ENCODE measurements at places on chromosomes 3 and 15.

DNA sequence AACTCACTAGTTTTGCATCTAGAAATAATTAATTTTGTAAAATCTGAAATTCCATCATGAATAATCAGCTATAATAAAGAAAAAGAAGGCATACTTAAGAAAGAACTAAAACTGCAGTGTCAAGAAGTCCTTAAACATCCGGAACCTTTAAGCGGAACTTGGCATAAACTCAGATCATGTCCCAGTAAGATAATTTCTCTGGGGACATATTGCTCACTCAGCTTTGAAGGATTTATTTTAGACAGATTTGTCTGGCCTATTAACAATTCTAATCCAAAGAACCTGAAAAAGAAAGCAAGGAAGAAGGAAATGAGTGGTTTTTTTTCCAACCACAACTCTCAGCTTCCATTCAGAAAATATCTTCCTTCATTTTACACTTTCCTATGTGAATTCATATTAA, 850.3 kb downstream of the ROBO1 start:
- H3K4me3 ChIP-seq = no peak overlapping the region
- no peaks in the 10 kb centered on the region for H3K36me3 ChIP-seq
- H3K4me1 ChIP-seq = no peaks in the 10 kb centered on the region
- no peak for DNase-seq
- no peak overlapping the region for H3K27ac ChIP-seq

DNA sequence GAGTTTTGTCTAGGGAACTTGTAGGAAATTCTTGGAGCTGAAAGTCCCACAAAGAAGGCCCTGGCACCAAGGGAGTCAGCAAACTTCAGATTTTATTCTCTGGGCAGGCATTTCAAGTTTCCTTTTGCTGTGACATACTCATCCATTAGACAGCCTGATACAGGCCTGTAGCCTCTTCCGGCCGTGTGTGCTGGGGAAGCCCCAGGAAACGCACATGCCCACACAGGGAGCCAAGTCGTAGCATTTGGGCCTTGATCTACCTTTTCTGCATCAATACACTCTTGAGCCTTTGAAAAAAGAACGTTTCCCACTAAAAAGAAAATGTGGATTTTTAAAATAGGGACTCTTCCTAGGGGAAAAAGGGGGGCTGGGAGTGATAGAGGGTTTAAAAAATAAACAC, 15.0 kb downstream of the TIGIT start:
- peak overlapping the region; percentile 54 for H3K27ac ChIP-seq
- H3K4me1 ChIP-seq = peaks cover 10% of the 10 kb centered on the region
- no peaks in the 10 kb centered on the region for H3K36me3 ChIP-seq
- H3K4me3 ChIP-seq = peak overlapping the region; percentile 14
- H3K27me3 ChIP-seq = no peaks in the 10 kb centered on the region

- H3K36me3 ChIP-seq = no peaks in the 10 kb centered on the region
- H3K4me3 ChIP-seq = no peak overlapping the region
- H3K27ac ChIP-seq = no peak overlapping the region
- DNase-seq = no peak
- H3K27me3 ChIP-seq = no peaks in the 10 kb centered on the region
Measured at GRCh38 chr3:177832880-177833279, 635.6 kb upstream of the TBL1XR1 start.

DNA sequence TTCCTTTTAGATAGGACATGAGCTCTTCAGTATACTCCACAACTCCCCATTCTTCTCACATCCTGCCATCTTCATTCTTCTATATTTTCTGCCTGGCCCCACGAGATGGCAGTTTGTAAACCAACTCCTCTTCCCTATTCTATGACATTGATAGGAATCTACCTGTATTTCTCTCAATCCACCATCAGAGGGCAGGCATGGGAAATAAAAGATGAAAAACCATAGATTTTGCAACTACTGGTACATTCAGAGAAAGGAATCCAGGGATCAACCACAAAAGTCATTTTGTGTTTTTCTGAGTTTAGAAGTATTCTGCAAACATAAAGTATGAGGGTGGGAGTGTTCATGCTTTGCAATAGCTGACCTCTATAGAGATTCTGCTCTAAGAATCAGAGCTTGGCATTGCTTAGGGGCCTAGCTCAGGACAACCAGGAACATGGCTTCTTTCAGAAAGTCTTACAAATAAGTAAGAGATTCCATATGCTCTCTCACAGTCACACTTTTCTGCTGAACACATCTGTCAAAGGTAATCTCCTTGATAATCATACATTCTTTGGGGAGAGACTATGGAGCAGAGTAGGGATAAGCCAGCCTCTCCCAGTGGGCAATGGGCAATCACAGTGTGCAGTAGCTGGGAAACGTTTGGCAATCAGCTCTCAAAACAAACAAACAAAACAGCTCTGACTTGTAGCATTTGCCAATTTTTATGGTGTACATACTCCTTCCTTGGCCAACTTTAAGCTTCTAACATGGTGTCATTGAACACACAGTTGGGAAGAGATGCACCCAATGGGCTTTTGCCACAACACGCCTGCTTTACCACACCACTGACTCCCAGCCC, 43.1 kb upstream of the SLC25A36 start:
- no peak overlapping the region for H3K4me3 ChIP-seq
- H3K27ac ChIP-seq = no peak overlapping the region
- no peaks in the 10 kb centered on the region for H3K4me1 ChIP-seq
- peak; percentile 38 for DNase-seq
- no peaks in the 10 kb centered on the region for H3K36me3 ChIP-seq

DNA sequence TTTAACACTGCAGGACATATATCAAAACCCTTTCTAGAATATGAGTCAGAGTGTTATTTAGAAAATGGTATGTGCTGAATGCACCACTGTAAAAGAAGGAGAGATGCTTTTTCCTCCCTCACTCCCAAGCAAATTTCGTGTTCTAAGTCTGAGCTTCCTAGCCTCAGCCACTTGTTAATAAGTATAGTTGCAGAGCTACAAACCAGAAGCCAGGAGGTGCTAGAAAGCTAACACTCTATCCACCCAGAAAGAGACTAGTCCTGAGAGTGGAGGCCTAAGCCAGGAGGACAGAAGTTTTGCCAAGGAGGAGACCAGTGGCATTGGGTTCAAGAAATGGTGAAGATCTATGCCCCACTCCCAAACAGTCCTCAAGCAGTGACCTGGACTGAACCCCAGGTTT, 40.5 kb upstream of the GYG1 start:
- H3K27me3 ChIP-seq = no peaks in the 10 kb centered on the region
- no peak overlapping the region for H3K27ac ChIP-seq
- H3K4me3 ChIP-seq = no peak overlapping the region
- DNase-seq = no peak

DNA sequence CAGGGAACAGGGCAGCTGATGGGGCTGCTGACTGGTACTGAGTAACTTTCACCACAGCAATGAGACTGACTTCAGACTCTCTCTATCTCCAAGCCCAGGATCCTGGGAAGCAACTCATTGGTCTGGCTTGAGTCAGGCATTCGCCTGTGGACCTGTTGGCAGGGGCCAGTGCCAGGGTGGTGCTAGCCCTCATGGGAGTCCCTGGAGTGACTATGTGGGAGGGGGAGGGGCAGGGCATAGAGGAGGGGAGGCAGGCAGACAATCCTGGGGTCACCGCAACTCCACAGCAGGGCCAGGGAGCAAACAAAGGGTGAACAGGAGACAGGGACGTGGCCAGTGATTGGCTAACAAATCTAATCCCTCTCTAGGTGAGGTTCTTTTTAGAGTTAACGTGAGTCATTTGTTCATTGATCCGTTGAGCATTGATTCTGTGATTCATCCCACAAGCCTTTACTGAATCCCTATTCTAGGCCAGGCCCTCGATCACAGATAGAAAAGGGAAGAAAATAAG, 71.8 kb downstream of the CEMIP start:
- no peaks in the 10 kb centered on the region for H3K4me1 ChIP-seq
- no peaks in the 10 kb centered on the region for H3K36me3 ChIP-seq
- H3K4me3 ChIP-seq = no peak overlapping the region
- H3K27ac ChIP-seq = no peak overlapping the region
- no peak for DNase-seq

- H3K27ac ChIP-seq = no peak overlapping the region
- H3K4me1 ChIP-seq = no peaks in the 10 kb centered on the region
- no peaks in the 10 kb centered on the region for H3K36me3 ChIP-seq
- no peaks in the 10 kb centered on the region for H3K27me3 ChIP-seq
- no peak for DNase-seq
- no peak overlapping the region for H3K4me3 ChIP-seq
Measured at GRCh38 chr3:31952205-31952604, 28.9 kb downstream of the OSBPL10 start.

- no peaks in the 10 kb centered on the region for H3K27me3 ChIP-seq
- H3K27ac ChIP-seq = no peak overlapping the region
- DNase-seq = peak; percentile 8
Measured at GRCh38 chr3:112437146-112438022, 61.9 kb downstream of the BTLA start.

DNA sequence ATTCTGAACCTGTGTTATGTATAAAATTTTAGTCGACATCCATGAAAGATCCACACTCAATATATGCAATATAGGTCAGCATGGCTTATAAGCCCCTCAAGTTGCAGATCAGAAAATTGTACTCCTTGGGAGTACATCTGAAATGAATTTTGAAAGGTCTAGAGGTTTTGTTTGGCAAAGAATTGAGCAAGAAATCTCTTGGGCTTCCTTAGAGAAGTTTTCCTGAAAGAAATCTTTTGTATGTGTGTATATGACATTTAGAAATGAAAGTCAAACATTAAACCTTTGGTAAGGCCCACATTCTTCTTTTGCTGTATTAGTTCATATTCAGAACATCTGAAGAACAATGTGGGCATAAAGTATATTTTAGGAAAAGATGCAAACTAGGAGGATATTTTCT, 1006.6 kb downstream of the NAALADL2 start:
- H3K4me1 ChIP-seq = no peaks in the 10 kb centered on the region
- no peaks in the 10 kb centered on the region for H3K27me3 ChIP-seq
- no peak overlapping the region for H3K27ac ChIP-seq
- no peak overlapping the region for H3K4me3 ChIP-seq

DNA sequence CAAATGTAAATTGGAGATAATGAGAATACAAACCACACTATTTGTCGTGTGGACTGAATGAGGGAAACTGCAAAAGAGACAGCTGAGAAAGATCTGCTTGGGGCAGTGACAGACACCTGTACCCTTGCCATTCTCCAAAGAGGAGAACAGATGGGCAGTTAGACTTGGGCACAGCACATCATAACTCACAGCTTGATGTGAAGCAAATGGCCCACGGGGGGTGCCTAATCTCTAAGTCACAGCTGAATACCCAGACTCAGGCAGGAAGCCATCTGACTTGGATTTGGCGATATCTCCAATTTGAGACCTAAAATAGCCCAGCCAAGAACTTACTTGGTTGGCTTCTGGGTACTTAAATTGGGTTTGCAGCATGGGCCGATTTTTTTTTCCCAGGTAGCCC, 10.0 kb upstream of the SLC6A11 start:
- no peak overlapping the region for H3K27ac ChIP-seq
- H3K4me3 ChIP-seq = no peak overlapping the region
- no peak for DNase-seq
- H3K4me1 ChIP-seq = no peaks in the 10 kb centered on the region
- no peaks in the 10 kb centered on the region for H3K36me3 ChIP-seq
- H3K27me3 ChIP-seq = no peaks in the 10 kb centered on the region

- H3K27ac ChIP-seq = peak within 1 kb of the TSS; percentile 60
- peaks cover 11% of the 10 kb centered on the region for H3K4me1 ChIP-seq
- H3K36me3 ChIP-seq = no peaks in the 10 kb centered on the region
- peak within 1 kb of the TSS; percentile 51 for H3K4me3 ChIP-seq
- DNase-seq = peak; percentile 54
- no peaks in the 10 kb centered on the region for H3K27me3 ChIP-seq
Measured at GRCh38 chr3:9951962-9952805, at the start of gene PRRT3. Gene PRRT3, minus strand, starts transcription at chr3:9952408. Its CDS starts 2,293 bp downstream, at chr3:9950115.

GRCh38 chr3:61192222-61192621, 59.0 kb downstream of the FHIT start:
- no peaks in the 10 kb centered on the region for H3K4me1 ChIP-seq
- H3K4me3 ChIP-seq = no peak overlapping the region
- DNase-seq = no peak
- no peaks in the 10 kb centered on the region for H3K27me3 ChIP-seq

- no peak overlapping the region for H3K4me3 ChIP-seq
- H3K36me3 ChIP-seq = no peaks in the 10 kb centered on the region
- no peaks in the 10 kb centered on the region for H3K4me1 ChIP-seq
- no peaks in the 10 kb centered on the region for H3K27me3 ChIP-seq
Measured at GRCh38 chr3:115975353-115975752, 352.0 kb downstream of the GAP43 start.

DNA sequence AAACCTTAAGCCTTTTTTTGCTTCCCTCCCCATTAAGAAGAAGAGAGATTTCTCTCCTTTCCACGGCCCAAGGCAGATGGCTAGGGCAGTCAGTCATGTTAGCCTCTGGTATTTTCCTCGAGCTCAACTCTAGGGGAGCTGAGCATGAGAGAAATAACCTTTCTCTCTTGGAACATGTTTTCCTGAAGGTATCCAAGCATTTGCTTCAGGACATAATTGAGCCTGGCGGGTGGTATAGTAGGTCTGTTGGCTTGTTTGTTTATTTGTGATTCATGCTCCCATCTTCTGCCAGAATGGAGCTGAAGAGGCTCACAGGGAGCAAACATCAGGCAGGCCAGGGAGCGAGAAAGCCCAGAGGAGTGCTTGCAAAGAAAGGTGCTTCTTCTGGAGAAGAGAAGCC, 102.5 kb downstream of the MESD start:
- no peak overlapping the region for H3K27ac ChIP-seq
- H3K4me3 ChIP-seq = no peak overlapping the region

GRCh38 chr3:170012683-170013400, 25.0 kb upstream of the GPR160 start:
- H3K4me1 ChIP-seq = no peaks in the 10 kb centered on the region
- DNase-seq = no peak
- H3K27me3 ChIP-seq = no peaks in the 10 kb centered on the region
- H3K36me3 ChIP-seq = no peaks in the 10 kb centered on the region
- no peak overlapping the region for H3K4me3 ChIP-seq

GRCh38 chr3:41441568-41441967, 242.3 kb downstream of the CTNNB1 start:
- H3K4me3 ChIP-seq = no peak overlapping the region
- H3K4me1 ChIP-seq = no peaks in the 10 kb centered on the region

DNA sequence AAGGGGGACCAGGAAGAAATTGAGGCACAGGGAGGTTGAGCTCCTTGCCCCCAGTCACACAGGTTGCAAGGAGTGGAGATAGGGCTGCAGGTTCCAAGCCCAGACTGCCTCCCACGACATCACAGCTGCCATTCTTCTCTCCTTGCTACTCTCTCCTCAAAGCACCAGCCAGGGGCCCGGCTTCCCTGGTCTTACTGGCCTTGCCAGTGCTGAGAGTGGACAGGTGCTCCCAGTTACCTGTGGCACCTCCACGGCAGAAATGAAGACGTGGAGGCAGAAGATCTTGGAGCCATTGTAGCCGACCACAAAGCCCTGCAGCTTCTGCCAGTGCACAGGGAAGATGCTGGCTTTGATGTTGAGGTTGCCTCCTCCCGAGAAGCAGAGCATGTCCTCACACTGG, 17.9 kb upstream of the ACAD9 start:
- no peaks in the 10 kb centered on the region for H3K36me3 ChIP-seq
- DNase-seq = no peak
- no peak overlapping the region for H3K4me3 ChIP-seq
- H3K27me3 ChIP-seq = no peaks in the 10 kb centered on the region
- H3K27ac ChIP-seq = no peak overlapping the region

Data from naive thymus-derived CD4-positive, alpha-beta T cell (primary cell).